ENCODE measurements at places on chromosomes 5 and 9. TPM values are rescaled to one million over a fixed set of nuclear protein-coding genes. Genes with fewer than 3 reads are reported as not detected.

DNA sequence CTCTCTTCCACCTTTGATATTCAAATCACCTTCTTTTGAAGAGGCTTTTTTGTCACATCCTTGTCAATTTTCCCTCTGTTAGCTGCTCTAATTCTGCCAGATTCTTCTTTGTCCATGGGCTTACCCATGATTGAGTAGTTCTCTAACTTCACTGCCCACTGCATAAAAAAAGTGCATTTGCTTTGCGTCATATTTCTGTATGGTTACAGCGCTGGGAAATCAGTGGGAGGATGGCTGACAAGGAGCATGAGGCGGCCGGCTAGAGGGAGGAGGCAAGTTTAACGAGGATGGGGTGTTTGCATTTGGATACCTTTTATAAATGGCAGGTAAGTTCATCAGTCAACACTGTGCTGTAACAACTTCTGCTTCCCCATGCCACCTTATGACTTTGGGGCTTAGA is 116.5 kb upstream of the LHFPL2 start:
- no peaks in the 10 kb centered on the region for H3K36me3 ChIP-seq
- 0 out of 2 replicates have a peak, but pooled peaks cover 2% of the 10 kb centered on the region for H3K27me3 ChIP-seq
- no peak for DNase-seq
- no peak overlapping the region for H3K4me3 ChIP-seq
- no peak overlapping the region for H3K27ac ChIP-seq

DNA sequence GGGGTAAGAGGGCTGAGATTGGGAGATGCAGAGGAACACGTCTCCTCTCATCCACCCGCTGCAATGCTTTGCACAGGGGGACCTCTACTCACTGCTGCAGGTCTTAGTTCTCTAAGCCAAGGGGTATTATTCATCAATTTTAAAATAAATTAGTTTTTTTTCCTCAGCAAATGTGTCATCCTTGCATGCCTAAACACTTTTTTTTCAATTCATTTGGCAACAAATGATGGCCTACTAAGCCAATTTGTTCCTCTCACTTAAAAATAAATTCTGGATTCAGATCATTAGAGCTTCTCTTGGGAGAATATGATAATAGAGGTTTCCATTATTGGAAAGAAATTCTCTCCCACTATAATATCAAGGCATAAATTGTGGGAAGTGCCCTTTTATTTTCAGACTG is 338.3 kb downstream of the IRX1 start:
- no peak overlapping the region for H3K27ac ChIP-seq
- no peak overlapping the region for H3K4me3 ChIP-seq
- no peaks in the 10 kb centered on the region for H3K27me3 ChIP-seq
- H3K36me3 ChIP-seq = no peaks in the 10 kb centered on the region
- H3K4me1 ChIP-seq = no peaks in the 10 kb centered on the region

GRCh38 chr9:110255463-110256379 is 586 bp downstream of the TXN start:
- H3K4me3 ChIP-seq = peak overlapping the region; percentile 92
- no peaks in the 10 kb centered on the region for H3K36me3 ChIP-seq
- H3K27ac ChIP-seq = peak overlapping the region; percentile 39

DNA sequence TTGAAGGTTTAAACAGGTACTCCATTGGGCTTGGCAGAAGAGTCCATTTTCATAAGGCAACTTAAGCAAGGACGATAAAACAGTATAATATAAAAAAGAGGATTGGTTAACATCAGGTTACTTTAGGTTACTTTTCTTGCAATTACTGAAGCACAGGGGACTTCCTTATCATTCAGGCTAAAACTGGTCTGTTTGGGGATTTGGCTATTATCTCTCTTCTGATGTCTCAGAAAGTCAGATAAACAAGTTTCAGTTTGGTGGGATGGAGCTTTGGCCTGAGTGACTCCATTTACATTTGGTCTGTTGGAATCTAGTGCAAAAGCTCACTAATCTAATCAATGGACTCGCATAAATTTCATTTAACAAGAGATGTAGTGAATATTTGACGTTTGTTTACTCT is 8.0 kb downstream of the GAPT start:
- H3K4me3 ChIP-seq = no peak overlapping the region
- H3K36me3 ChIP-seq = no peaks in the 10 kb centered on the region
- H3K4me1 ChIP-seq = no peaks in the 10 kb centered on the region

The IFNK gene
- not detected for total RNA-seq

GRCh38 chr5:31664566-31664965 is 25.6 kb downstream of the PDZD2 start:
- DNase-seq = peak; percentile 60
- H3K36me3 ChIP-seq = no peaks in the 10 kb centered on the region
- H3K4me3 ChIP-seq = no peak overlapping the region
- H3K27ac ChIP-seq = no peak overlapping the region

Measured in H1 (cell line).